ENCODE measurements at places on chromosomes 16 and 17.
A peak's percentile ranks its signal among the peaks of the same experiment; 100 is the strongest.

GRCh38 chr17:35537601-35538141 is at the start of gene SLFN12L:
Gene SLFN12L (minus strand): TSS chr17:35537678. CDS start chr17:35522364, 15,314 bp downstream.
- no peak for DNase-seq

DNA sequence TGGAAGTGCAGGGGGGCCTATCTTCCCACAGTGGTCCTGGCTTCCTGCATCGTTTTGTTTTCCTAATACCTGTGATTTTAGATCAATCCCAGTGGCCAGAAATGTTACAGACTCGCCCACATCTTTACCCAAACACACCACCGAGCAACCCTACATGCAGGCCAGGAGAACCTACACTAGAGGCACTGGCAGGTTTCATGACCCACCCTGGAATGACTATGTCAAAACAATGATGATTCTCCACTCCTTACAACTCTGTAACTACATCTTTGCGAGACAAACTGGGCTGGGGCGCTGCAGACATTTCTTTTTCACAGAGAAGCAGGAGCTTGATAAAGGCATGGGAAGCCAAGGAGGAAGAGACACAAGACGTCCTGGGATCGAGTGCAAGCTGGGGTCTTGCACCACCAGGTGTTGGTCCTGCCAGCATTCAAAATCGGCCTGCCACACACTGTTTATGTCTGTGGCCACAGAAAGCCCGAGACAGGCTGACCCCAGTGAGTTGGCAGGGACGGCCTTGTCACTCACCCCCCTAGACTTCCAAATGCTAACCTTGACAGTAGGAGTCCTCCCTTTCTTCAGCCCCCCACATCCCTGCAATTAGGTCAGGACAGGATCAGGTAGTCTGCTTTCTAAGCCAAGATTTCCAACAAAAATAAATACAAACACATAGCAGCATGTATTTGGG is 32.5 kb downstream of the UBE2O start:
- DNase-seq = no peak

GRCh38 chr16:67460168-67460567 is 20.8 kb downstream of the ATP6V0D1 start:
- peak; percentile 58 for DNase-seq

DNA sequence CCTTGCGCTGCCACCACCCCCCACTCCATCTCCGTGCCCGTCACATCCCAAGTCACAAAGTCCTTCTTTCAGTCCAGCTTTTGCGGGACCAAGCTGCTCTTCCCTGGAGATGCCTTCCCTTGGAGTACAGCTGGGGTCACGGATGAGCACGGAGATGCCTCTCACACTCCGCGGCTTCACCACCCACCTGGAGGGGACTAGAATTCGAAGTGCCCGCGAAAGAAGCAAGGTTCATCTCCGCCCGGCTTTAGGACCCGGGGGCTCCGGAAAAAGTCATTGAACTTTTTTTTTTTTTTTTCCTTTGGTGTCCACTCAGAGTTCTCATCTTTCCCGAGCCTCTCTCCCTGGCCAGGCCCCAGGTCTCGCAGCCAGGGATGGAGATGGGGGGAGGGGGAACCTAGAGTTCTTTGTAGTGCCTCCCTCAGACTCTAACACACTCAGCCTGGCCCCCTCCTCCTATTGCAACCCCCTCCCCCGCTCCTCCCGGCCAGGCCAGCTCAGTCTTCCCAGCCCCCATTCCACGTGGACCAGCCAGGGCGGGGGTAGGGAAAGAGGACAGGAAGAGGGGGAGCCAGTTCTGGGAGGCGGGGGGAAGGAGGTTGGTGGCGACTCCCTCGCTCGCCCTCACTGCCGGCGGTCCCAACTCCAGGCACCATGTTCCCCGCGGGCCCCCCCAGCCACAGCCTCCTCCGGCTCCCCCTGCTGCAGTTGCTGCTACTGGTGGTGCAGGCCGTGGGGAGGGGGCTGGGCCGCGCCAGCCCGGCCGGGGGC is at the start of gene FKBP10:
TSS of gene FKBP10 (plus strand) at position 624 of the 771 bp plus-strand sequence. CDS start at position 655, 31 bp downstream.
- DNase-seq = peak; percentile 97

- DNase-seq = no peak
These were observed 2.8 kb downstream of the KRT37 start for GRCh38 chr17:41421617-41422016.

DNA sequence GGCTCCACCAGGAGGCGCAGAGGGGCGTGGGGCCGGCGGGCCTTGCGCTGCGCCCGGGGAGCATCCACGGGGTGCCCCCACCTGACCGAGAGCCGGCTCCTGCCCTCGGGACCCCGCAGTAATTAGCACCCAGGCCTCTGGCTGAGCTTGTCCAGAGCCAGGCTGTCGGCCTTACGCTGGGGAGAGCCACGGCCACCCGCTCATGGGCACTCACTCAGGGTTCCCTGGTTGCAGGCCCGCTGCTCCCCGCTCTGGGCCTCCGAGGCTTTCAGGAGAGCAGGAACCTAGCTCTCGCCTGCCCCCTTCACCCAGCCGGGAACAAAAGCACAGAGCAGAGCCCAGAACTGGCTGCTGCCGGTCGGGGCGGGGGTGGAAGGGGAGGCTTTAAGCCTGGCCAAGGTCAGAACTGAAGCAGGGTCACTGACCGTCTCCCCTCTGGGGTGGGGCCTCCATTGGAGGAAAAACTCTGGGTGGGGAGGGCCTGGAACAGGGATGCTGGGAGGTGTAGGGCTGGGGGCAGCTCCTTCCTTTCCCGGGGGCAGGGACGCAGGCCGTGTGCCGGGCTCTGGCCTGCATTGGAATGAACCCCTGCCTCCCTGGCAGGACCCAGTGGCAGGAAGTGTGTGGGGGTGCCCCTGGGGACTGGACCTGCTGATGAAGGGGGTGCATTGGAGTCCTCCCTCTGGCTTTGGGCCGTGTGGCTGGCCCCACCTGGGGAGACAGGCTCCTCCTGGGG is 12.3 kb downstream of the GLIS2 start:
- DNase-seq = peak; percentile 89

DNA sequence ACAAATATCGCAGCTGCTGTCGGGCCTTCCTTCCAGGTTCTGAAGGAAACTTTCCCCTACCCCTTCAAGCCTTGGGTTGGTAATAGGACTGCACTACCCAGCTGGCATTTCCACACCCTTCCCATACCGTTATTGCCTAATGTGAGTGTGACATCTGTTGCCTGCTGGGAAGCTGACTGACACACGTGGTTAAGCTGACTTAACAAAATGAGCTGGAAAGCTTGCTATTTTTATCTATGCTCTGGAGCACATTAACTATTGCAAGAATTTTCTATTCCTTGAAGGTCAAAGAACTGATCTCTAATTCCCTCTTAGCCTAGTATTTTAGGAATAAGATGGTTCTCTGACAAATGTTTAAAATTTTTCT is 79.5 kb downstream of the PMP22 start:
- peak; percentile 66 for DNase-seq

DNA sequence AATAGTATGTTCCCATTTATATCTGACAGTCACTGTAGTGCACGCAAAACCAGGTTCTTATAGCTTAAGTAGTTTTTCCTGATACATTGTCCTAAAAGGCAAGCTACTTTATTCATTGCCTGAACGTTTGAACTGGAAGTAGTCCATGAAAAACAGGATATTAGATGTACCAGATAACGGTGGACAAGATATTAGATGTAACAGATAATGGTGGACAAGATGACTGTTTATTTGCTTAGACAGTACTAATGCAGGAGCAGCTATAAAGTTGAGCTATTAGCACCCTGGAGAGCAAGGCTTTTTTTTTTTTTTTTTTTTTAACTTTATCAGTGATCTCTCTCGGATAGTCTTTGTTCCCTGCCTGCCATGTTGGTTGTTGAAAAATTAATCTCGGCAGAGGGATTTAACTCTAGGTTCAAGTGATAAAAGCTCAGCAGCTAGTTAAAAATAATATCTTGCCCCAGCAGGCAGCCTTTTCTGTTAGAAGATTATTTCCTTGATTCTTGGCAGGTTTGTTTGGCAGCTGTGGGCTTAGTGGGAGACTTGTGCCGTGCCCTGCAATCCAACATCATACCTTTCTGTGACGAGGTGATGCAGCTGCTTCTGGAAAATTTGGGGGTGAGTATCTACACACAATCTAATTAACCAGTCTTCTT is 17.3 kb upstream of the TBKBP1 start:
- DNase-seq = no peak

DNA sequence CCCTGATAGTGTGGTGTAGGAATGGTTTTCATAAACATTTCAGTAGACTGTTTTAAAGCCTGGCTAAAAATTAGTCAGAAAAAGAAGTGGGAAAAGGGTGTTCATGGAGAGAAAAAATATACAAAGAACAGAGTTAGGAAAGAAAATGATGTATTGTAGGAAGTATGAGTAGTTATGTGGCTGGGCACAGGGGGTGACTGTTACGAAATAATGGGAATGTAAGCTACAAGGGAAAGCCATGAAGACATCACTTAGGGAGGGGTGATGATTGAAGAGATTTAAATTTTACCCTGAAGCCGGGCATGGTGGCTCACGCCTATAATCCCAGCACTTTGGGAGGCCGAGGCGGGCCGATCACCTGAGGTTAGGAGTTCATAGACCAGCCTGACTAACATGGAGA is 55.3 kb downstream of the NUP88 start:
- DNase-seq = no peak

GRCh38 chr16:87320510-87321227 is 3.5 kb upstream of the C16orf95 start:
- DNase-seq = no peak

DNA sequence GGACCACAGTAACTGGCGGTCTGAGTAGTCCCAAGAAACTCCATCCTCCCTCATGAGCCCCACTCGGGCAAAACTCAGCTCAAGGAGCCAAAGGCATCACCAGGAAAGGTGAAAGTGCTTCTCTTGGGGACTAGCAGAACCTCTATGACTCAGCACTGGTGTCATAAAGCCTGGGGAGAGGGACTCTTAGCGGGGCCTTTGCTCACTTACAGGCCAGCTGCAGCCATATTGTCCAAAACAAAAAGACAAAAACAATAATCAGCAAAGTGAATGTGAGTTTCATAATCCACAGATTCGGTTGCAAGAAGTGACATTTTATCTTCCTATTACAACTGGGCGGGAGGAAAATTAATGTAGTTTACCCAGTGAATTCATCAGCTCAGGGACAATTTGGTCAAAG is at the start of gene TEKT5:
TSS of gene TEKT5 (minus strand) at position 101 of the 400 bp plus-strand sequence. CDS start at position 44, 57 bp downstream.
- DNase-seq = no peak

DNA sequence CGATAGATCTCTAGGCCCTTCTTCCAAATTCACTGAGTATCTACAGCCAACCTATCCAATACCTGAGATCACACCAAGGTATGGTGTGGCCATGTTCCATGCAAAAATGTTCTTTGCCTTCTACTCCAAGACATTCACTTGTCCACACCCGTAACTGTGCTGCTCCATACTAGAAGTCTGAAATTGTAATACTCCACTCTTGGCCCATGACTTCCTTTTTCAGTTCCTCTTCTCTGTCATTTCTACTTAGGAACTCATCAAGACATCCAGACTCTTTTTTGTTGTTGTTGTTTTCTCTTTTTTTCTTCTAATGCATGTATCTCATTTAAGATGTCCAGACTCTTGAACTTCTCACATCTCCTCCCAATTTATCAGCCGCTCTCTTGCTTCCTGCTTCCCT is 42.5 kb upstream of the KSR1 start:
- no peak for DNase-seq

DNA sequence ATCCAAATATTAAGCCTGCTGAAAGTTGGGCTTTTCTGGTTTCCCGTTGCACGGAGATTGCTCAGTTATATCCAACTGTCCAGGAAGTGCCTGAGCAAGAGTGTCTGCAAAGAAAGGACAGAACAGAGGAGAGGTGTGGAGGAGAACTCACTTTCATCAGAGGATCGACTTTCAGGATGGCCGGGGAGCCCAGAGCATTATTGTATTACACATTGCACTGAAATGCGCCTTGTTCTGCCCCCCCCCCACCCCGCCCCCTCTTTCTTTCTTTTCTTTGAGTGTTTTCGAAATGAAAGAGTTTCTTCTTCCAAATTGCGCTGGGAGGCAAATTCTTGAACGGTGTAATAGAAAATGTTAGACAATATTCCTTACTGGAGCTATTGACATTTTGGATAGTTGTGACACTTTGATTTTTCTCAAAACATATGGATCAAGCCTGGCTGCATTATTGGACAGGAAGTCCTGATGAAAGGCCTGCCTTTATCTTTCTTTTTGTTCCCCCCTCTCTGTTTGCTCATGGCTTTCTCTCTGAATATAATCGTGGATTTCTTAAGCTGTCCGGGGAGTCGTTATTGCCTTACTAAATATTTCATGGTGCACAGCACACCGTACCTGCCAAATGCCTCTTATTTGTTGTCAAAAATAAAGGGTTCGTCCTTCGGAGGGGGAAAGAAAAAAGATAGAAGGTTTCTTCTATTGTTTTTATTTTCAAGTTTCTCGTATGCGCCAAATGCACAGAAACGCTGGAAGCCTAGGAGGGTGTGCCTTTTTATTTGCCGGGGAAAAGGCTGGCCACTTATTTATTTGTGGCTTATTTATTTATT is 110.8 kb downstream of the IRX3 start:
- DNase-seq = no peak

GRCh38 chr16:85330694-85331188 is 218.5 kb upstream of the CIBAR2 start:
- DNase-seq = no peak

- DNase-seq = no peak
These were observed 175.2 kb downstream of the CPPED1 start for GRCh38 chr16:12628536-12628935.

DNA sequence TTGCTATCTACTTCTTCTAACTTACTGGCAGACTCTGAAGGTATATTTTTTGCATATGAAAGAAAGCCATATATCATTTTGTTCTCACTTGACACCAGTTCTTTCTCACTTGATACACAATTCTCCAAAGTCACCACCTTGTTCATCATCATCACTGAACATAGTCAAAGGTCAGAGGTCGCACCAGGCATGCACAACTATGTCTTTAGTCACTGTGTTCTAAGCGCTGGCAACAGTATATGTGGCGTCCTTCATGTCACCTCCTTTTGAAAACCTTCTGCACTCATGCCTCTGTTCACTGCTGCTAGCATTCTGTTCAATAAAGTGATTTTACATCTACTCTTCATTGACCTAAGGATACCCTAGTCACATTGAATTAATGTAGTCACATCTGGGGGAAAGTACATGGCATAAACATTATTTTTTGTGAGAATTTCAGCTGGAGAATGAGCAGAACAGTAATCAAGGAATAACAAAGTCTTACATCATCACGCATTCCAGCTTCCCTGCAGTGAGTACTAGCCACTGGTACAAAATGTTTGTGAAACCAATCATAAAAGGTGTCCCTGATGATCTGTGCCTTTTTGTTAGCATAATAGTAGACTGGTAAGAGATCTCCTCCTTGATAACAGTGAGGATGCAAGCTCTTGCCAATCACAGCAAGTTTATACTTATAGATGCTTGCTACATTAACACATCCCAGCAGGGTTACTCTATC is 20.5 kb upstream of the TBX4 start:
- DNase-seq = no peak

GRCh38 chr17:70288540-70289290 is 119.4 kb downstream of the KCNJ2 start:
- DNase-seq = no peak

Measured in right hindlimb (tissue), 1 donor.